ENCODE measurements at places on chromosomes 5 and 9. TPM values are rescaled to one million over a fixed set of nuclear protein-coding genes. Genes with fewer than 3 reads are reported as not detected.

- H3K4me1 ChIP-seq: no peaks in the 10 kb centered on the region
- DNase-seq: no peak
- H3K36me3 ChIP-seq: no peaks in the 10 kb centered on the region
- no peak overlapping the region for H3K27ac ChIP-seq
- peaks cover 4% of the 10 kb centered on the region for H3K27me3 ChIP-seq
Observed at GRCh38 chr5:14316471-14316870, 173.3 kb downstream of the TRIO start.

- no peak for DNase-seq
- peaks cover 71% of the 10 kb centered on the region for H3K4me1 ChIP-seq
Observed at GRCh38 chr5:80248378-80248777, 7.5 kb downstream of the SERINC5 start.

DNA sequence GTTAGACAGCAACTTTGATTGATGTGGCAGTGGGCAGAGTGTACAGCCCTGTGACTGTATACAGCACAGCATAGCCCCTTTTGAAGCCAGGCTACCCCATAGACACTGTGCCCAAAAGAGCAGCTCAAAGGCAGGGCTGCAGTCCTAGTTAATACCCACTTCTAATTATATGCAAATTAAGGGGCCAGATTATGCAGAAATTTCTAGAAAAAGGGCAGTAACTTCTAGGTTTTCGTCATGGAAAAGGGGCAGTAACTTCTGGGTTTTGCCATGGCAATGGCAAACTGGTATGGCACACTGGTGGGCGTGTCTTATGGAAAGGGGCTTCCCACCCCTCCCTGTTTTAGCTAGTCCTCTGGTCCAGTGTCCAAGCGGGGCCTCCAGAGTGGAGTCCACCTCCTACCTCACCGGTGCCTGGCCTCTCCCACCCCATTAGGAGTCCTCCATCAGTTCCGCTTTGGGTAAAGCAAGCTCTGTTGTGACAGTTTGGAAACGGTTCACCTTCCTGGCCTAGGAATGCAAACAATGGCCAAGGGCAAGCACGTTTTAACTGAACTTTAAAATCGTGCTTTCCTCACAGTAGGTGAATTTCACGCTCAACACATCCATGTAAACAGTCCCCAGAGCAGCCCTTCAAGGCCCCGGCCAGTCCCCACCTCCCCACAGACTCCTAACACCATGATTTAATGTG is 5.6 kb downstream of the ADAMTS13 start:
- peaks cover 2% of the 10 kb centered on the region for H3K4me1 ChIP-seq
- H3K4me3 ChIP-seq: no peak overlapping the region
- no peaks in the 10 kb centered on the region for H3K36me3 ChIP-seq
- no peaks in the 10 kb centered on the region for H3K27me3 ChIP-seq
- no peak for DNase-seq

DNA sequence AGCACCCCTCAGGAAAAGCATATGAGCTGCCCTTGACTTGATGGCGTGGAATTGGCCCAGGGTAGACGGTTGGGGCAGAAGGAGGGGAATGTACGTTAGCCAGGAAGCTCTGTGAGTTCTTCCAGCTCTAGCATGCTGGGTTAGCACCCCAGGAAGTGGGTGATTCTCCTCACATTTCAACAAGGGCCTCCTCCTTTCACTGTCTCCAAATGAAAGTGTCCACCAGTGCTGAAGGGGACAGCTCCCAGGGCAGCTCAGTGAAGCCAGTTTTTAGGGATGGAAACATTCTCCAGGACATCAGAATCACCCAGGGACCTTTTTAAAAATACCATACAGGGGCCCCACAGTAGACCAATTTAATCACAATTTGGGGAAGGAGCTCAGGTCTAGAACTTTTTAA is 17.2 kb upstream of the AFAP1L1 start:
- no peaks in the 10 kb centered on the region for H3K4me1 ChIP-seq
- H3K27me3 ChIP-seq: no peaks in the 10 kb centered on the region
- no peak for DNase-seq
- H3K27ac ChIP-seq: no peak overlapping the region
- H3K4me3 ChIP-seq: no peak overlapping the region

DNA sequence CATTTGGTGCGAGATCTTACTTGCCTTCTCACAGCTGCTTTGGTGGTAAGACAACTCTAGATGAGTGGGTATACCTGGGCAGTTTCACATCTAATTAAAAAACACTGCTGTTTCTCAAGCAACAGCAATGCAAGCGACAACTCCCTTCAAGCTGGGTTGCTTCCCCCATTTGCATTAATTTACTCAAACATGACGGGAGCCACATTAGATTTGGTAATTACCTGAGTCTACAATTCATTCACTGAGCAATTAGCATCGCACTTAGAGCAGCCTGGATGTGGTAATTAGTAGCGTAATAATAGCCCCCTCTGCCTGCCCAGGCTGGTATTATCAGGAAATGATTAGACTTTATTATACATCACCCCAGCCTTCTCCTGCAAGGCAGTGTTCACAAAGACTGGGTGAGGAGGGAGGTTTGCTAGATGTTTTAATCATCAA is 73.4 kb downstream of the FBXO38 start:
- no peak overlapping the region for H3K4me3 ChIP-seq
- no peak overlapping the region for H3K27ac ChIP-seq
- H3K4me1 ChIP-seq: no peaks in the 10 kb centered on the region
- peak; percentile 8 for DNase-seq
- peaks cover 3% of the 10 kb centered on the region for H3K27me3 ChIP-seq

DNA sequence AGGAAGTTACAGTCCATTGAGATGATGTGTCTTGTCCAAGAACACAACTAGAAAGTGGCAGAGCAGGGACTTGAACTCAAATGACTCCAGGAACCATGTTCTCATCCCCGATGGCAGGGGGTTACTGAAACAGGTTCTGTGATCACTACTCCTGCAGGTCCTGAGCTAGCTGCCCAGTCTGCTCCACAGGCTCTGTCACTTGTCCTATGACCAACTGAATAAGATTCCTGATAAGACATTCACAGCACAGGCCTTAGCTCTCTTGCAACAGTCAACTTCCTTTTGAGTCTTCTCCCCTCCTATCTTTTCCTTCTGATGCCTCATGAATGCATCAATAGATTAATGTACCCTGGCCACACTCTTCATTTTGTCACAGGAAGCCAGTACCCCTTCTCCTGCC is 109.2 kb downstream of the SH3TC2 start:
- no peak overlapping the region for H3K4me3 ChIP-seq
- peaks cover 3% of the 10 kb centered on the region for H3K27me3 ChIP-seq
- no peak for DNase-seq
- no peak overlapping the region for H3K27ac ChIP-seq
- peaks cover 10% of the 10 kb centered on the region for H3K4me1 ChIP-seq

- peaks cover 13% of the 10 kb centered on the region for H3K4me1 ChIP-seq
- H3K36me3 ChIP-seq: no peaks in the 10 kb centered on the region
- no peaks in the 10 kb centered on the region for H3K27me3 ChIP-seq
- H3K27ac ChIP-seq: no peak overlapping the region
Observed at GRCh38 chr5:112737070-112737462, 619 bp upstream of the APC start.

- no peaks in the 10 kb centered on the region for H3K36me3 ChIP-seq
- H3K27me3 ChIP-seq: no peaks in the 10 kb centered on the region
- DNase-seq: no peak
- H3K27ac ChIP-seq: no peak overlapping the region
- H3K4me3 ChIP-seq: no peak overlapping the region
Observed at GRCh38 chr5:157917491-157917890, 58.5 kb upstream of the CLINT1 start.

The PCAT7 gene
- not detected for total RNA-seq

The TMEM252 gene
- not detected for total RNA-seq

The KCNV2 gene
- not detected for total RNA-seq

The CYLC2 gene
- not detected for total RNA-seq

The MYOT gene
- not detected for total RNA-seq

The NR2F1 gene
- total RNA-seq: 0.25 TPM
